ENCODE measurements at places on chromosomes 1 and 21.

DNA sequence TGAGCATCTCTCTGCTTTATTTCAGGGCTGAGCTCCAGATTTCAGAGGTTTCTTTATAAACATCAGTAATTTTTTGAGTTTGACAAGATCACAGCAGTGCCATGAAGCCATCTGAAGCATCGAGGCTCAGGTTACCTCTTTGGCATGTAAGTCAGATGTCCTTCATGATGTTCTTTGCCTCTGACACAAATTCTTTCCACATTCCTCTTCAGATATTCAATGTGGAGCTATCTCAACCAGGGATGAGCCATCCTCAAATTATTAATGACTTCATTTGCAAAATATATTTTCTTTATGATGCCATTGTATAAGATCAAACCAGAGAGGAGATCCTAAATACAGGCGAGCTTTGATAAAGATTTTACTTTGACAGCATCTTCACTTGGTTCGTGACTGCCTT lies 256.7 kb downstream of the COL11A1 start:
- no peak for DNase-seq

- no peak for DNase-seq
These were observed 10.4 kb upstream of the KCNA2 start for GRCh38 chr1:110616587-110616986.

DNA sequence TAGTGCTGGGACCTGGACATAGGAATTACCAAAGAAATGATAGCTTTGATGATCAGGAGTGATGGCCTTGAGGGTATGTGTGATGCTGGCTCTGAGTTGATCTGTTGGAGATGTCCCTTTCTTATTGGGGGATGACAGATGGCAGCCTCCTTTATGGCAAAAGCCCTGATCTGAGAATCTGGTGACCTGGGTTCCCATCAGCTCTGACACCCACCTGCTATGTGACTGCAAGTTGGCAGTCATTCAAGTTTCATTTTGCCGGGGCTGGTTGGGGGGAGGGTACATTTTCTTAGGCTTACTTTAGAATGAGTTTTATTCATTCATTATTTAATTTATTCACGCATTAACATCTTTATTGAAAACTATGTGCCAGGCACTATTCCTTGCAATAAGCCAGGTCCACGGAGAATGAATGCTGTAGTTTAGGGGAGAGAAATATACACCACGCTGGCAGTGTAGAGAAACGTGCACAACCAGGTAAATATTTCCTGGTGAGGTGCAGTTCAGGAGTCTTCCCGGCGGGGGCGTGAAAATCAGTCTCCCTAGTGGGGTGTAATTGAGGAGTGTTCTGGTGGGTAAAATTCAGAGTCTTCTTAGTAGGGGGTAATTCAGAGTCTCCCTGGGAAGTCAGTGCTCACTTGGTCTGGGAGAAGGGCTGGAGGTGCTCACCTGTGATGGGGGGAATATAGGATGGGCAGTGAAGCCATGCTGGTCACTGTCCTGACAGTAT lies 401.3 kb downstream of the CAMTA1 start:
- DNase-seq, result no peak

- no peak for DNase-seq
These were observed 131.9 kb upstream of the CD34 start for GRCh38 chr1:208042868-208043267.

DNA sequence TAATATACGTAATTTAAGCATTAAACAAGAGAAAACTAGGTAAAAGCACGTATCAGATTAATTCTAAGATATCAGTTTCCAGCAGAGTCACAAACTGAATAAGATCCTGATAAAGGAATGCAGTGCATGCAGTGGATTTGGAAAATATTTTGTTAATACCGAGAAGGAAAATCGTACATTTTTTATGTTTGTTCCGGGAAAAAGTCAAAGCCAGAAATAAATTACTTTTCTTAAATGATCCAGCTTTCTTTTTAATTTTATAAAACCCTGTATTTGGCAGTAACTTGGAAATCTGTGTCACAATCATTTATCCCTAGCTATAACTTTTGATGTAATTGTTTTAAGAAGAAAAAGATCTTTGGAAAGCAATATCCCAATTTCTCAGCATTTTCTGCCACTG lies 955 bp downstream of the PALMD start:
- DNase-seq, result no peak

DNA sequence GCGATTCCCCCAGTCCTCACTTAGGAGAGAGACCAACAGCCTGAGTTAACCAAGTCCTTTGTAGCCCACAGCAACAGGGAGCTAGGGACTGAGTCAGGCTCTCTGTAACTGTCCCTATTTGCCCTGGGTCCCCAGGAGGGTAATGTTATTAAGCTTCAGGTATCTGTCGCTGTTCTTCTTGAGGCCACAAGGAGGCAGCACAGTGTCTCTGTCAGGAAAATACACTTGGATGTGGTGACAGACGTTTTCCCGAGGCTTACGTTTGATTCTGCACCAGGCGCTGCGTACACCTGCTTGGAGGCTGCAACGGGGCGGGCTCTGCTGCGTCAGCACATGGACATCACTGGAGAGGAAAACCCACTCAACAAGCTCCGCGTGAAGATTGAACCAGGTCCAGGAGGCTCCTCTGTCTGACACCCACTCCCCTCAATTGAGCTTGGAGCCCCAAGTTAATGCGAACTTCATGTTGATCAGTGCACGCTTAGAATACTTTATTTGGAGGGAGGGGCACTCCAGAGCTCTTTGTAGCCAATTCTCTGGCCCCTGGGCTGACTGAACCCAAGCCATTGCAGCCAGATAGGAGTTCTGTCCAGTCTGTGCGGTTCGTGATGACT lies 10.7 kb upstream of the ELF3 start:
- no peak for DNase-seq

Data from AG04450 (cell line).